ENCODE measurements at places on chromosomes 6 and 20. TPM values are rescaled to one million over a fixed set of nuclear protein-coding genes. Genes with fewer than 3 reads are reported as not detected.
A peak's percentile ranks its signal among the peaks of the same experiment; 100 is the strongest.

FLRT3 gene
- total RNA-seq: not detected

- H3K27ac ChIP-seq: no peak overlapping the region
- no peaks in the 10 kb centered on the region for H3K36me3 ChIP-seq
- DNase-seq: no peak
- H3K4me1 ChIP-seq: no peaks in the 10 kb centered on the region
Observed at GRCh38 chr20:50834599-50835005, 39.7 kb downstream of the BCAS4 start.

DNA sequence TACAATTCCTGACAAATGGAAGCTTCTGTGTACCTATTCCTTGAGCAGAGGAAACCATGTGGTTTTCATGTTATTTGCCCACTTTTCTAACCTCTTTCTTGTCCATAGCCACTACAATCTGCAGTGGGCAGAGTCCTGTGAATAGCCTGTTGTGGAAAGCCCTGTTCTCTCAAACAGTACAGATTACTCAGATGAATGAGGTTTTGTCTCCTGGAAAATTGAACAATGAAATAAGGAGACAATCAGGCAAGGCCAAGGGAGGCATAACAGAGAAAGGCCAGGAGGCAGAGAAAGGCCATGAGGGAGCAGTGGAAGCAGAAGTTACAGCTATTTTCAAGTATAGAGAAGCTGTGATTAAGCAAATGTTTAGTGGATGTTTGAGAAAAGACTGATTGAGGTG is 189.3 kb downstream of the GRIK2 start:
- H3K4me1 ChIP-seq: no peaks in the 10 kb centered on the region
- no peak for DNase-seq
- H3K27me3 ChIP-seq: no peaks in the 10 kb centered on the region
- H3K36me3 ChIP-seq: no peaks in the 10 kb centered on the region
- H3K27ac ChIP-seq: no peak overlapping the region
- H3K4me3 ChIP-seq: no peak overlapping the region

DNA sequence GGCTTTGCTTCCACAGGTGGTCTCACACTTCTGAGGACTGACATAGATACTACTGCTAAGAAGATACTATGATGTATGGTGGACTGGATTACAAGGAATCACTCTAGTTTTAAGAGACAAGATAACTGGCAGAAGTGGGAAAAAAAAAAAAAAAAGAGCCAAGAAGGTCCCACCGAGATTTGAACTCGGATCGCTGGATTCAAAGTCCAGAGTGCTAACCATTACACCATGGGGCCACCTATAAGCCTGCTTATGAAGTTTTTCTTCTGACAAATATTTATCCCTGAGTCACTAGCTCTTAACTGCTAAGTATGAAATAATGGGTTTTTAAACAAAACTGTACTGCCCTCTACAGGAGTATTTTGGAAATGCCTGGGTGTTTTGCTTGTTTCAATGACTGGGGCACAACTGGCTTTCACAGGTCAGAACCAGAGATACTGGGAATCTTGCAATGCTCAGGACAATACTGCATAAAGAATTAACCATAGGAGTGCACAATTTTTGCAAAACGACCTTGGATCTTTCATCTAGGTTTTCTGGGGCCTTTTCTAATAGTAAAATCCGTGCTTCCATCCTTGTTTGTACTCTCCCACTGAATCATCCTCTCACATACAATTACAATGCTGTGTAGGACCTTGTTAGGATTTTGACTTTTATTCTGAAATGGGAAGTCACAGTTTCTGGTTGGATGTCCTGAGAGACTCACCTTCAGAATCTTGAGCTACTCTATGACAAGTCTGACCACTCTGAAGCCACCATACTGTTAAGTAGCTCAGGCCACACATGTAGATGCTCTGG is 116.3 kb downstream of the OR2B2 start:
- no peaks in the 10 kb centered on the region for H3K36me3 ChIP-seq
- peaks cover 8% of the 10 kb centered on the region for H3K27me3 ChIP-seq
- H3K4me1 ChIP-seq: peaks cover 47% of the 10 kb centered on the region
- peak overlapping the region; percentile 8 for H3K27ac ChIP-seq

Measured in activated T-helper 2 cell treated with anti-CD3 and anti-CD28 coated beads, Interferon-gamma antibody, Interleukin-2, Interleukin-4, amounts not matched to agents 10 μg/mL and 5 μg/mL and 100 μg/mL, durations not matched to agents 14 hours and 24 hours and 36 hours (primary cell).